ENCODE measurements at places on chromosomes 5 and 9.

- DNase-seq = no peak
Measured at GRCh38 chr5:144487761-144488160, 317.1 kb downstream of the KCTD16 start.

DNA sequence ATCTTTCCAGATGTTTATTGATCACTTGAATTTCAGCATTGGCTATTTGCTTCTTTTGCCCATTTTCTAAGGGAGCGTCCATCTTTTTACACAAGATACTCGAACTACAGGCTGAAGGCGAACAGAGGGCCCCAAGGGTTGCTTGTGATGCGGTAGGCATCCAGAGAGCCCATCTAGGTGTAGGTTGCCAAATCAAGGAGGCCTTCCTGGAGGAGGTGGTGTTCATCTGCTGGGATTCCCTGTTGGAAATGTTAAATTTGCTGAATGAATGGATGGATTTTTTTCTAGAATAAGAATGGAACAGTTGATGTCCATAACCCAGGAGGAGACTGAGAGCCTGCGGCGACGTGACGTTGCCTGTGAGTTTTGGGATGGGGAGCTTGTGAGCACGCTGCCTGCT is 31.4 kb downstream of the LRSAM1 start:
- no peak for DNase-seq

DNA sequence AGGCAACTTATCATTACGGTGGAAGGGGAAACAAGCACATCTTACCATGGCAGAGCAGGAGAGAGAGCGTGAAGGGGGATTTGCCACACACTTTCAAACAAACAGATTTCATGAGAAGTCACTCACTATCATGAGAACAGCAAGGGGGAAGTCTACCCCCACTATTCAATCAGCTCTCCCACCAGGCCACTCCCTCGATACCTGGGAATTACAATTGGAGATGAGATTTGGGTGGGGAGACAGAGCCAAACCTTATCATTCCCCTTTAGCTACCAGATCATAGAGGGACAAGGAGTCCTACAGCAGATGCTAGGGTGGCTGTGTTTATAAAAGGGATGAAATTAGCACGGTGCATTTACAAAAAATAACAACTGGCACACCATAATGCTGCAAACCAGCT is 2149.4 kb upstream of the ACO1 start:
- no peak for DNase-seq

DNA sequence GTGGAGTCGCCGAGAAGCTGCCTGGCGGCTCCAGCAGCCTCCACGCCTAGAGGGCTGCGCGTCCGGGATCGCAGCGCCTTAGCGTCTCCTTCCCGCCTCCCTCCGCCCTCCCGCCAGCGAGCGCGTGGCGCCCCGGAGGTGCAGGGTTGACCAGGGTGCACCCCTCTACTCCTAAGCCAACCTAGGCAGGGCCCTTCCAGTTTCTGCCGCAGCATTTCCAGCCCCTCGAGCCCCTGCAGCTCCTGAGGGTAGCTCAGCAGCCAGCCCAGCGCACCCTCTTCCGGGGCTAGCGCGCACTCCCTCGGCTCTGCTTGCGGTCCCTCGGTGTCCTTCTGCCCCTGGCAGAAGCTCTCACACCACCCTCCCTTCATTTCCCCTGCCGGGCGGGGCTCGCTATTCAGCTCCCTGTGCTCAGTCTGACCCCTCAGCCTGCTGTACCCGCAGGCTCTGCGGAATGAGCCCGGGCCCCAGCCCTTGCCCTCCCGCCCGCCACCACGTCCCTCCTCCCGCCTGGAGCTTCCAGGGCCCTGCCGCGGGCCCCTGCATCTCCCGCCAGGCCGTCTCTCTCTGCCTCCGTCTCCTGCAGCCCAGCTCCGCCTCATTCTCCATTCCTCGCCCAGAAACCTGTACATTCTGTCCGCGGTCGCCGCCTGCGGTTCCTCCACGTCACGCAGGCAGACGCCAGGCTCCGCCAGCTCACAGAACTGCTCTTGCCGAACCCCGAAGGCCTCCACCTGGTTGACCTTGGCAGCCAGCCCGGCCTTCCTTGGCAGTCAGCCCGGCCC is 61.8 kb downstream of the SPATA31C2 start:
- no peak for DNase-seq

- no peak for DNase-seq
Measured at GRCh38 chr5:124633209-124633608, 113.2 kb downstream of the ZNF608 start.

- DNase-seq = no peak
Measured at GRCh38 chr5:156420665-156421064, 93.7 kb downstream of the SGCD start.

- DNase-seq = no peak
Measured at GRCh38 chr9:35656831-35657545, 831 bp downstream of the RMRP start.

- DNase-seq = no peak
Measured at GRCh38 chr9:132731230-132731629, 61.0 kb downstream of the GTF3C4 start.

GRCh38 chr9:127520941-127521918 is 69.9 kb downstream of the LRSAM1 start:
- no peak for DNase-seq

GRCh38 chr9:28900406-28900805 is 1327.1 kb upstream of the C9orf72 start:
- DNase-seq = no peak

GRCh38 chr5:137283801-137284200 is 215.3 kb downstream of the SPOCK1 start:
- no peak for DNase-seq

DNA sequence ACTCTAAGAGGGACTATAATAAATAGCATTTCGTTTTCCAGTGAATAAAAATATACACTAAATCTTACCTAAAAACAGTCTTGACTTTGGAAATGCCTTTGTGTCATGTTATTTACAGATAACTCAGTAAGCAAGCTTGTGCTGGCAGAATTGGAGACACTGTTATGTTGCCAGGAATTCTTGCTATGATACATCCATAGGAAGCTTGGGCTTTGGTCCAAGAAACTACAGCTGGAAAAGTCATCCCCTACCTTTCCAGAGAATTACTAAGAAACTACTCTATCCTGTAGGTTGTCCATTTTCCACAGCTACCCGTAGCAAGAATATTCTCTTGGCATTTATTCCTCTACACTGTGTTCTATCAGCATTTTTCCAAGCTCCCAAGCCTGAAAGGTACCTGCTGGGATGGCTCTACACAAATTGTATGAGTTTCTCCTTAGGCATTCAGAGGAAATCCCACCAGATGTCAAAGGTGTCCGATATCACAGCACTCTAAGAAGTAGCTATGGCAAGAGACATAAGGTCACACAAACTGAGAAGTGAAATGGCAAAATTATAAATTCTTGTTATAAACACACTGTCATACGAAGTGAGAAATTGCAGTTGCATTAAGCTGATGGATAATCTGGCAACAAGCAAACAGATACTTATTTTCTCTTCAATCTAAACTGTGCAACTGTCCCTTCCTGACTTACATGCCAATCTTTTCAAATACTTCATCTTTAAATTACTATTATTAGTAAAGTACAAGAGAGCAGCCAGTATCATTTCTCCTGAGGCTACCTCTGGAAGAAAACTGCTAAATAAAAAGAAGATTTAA is 68.5 kb downstream of the MCTP1 start:
- no peak for DNase-seq

DNA sequence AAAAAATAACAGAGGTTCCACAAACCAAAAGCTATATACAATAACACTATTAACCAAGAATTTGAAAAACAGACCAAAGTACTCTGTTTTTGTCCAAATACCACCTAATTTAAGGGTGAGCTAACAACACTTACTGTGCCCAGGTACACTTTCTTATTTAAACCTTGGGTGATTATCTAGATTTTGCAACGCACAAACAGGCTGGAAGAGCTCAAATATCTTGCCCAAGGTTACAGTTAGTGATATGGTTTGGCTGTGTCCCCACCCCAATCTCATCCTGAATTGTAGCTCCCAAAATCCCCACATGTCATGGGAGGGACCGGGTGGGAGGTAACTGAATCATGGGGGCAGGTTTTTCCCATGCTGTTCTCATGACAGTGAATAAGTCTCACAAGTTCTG is 58.9 kb downstream of the CDK5RAP2 start:
- DNase-seq = no peak

GRCh38 chr5:149702934-149703646 is 27.0 kb upstream of the PPARGC1B start:
- no peak for DNase-seq

- no peak for DNase-seq
Measured at GRCh38 chr9:83936523-83936922, 15.3 kb upstream of the KIF27 start.

- DNase-seq = no peak
Measured at GRCh38 chr5:133147411-133147810, 95.6 kb downstream of the HSPA4 start.

- no peak for DNase-seq
Measured at GRCh38 chr9:95116002-95116807, 201.3 kb downstream of the FANCC start.

GRCh38 chr9:136678624-136679023 is 8.6 kb downstream of the AGPAT2 start:
- DNase-seq = no peak

GRCh38 chr9:88736136-88736637 is 201.2 kb downstream of the NXNL2 start:
- no peak for DNase-seq

GRCh38 chr5:67063055-67063454 is 133.5 kb downstream of the CD180 start:
- DNase-seq = no peak

Data from NCI-H1436 treated with DMSO at 0.1 percent for 48 hours (cell line).